ENCODE measurements at places on chromosomes 4 and X.

DNA sequence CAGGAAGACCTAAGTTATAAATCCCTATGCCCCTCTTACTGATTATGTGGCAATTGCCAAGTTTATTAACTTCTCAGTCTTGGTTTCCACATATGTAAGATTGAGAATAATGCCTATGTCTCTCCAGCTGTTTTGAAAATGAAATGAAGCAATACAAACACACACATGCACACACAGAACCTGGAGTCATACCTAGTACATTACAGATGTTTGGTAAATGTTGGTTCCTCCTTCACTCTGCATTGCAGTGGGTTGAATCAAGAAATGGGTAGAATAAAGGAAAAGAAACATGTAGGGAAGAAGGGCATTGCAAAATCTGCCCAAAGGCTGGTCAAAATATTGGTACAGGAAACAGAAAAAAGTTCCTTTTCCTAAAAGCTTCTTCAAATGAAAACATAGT, 309.9 kb upstream of the EMCN start:
- DNase-seq: no peak

DNA sequence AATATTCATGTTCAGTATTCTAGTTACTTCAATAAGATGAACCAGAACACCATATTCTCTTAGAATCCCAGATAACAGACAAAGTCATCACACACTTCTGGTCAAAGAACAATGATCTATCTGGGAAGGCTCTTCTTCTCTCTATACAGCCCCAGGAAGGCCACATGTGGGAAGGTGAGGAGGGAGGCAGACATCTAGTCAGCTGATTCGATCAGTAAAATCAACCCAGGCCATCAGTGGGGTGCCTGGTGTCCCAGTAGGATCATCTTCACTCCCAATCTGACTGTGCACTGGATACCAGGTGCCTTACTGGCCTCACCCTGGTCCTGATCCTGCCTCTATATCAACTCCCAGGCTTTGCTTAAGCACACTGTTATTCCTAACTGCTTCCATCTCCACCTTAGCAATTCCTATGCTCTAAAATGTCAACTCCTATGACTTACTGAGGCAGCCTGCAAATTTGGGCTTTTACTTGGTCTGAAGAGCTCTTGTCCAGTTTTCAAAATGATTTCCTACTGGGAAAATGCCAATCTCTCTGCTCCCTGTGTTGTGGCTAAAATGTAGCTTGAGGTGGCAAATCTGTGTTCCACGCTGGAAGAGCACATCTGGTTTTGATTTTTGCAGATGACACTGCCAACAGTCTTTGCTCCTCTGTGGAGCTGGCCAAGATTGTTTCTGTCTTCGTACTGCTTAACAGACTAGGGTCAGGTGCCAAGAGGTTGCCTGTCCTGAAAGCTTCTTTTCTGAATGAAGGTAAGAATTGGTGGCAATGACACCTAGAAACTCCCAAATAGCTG, 128.7 kb downstream of the MGST2 start:
- no peak for DNase-seq

DNA sequence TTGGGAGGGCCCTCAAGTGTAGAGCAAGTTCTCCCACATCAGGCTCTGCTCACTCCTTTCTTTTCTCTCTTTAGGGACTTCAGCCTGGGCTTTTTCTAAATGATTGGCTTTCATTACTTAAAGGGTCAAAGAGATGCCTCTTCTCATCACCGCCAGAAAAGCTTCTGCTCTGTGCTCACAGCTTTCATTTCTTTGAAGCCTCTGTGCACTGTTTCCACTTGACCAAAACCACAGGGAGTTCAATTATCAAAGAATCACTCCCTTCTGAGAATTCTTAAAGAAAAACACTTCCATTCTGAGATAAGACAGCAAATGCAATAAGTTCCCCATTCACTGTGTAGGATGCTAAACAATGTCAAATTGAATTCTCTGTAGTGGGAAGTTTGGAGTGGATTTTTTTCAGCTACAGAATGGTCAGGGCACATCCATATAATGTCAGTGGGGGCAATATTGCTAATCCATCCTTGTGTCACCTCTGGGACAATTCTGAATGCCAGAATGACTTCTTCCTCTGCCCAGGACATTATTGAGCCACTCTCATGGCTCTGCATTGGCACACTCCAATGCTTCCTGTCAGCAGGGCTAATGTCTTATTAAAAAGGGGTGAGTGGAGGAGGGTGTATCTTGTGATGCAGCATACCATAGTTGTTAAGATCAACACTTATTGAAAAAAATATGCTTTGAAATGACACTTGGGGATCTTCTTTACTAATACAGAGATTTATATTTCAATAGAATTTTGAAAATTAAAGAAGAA, 217.6 kb downstream of the SNCA start:
- no peak for DNase-seq

DNA sequence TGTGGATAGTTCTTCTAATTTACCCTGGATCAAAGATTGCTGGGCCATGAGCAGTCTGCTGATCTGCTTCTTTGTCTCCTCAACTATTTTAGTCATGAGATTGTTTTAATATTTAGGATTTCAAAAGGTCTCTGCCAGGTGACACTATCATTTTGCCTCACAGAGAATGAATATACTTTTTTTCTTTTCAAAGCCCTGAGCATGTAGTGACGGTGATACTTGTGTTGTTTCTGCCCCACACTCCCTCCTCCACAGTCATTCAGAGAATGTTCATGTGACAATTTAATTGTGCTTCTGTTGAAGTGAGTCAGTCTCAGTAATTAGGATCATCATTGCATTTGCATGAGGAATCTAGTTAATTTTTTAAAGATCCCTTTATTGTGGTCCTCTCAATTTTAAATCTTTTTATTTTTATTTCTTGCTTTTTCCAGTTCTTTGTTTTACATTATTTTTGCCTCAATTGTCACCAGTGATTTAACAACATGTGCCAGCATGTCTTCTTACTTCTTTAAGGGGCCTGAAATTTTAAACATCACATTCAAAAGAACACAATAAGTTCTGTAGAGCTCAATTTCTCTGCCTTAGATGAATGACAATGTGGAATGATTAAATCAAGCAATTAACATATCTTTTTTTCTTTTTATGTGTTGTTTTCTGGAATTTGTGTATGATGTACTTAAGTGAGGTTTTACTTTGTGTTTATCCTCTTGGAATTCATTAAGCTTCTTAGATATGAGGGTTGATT, 12.3 kb downstream of the MMRN1 start:
- no peak for DNase-seq
